ENCODE measurements at places on chromosomes 5 and 9.

GRCh38 chr9:104808035-104808614 lies 44.2 kb downstream of the NIPSNAP3B start:
- DNase-seq, result no peak

DNA sequence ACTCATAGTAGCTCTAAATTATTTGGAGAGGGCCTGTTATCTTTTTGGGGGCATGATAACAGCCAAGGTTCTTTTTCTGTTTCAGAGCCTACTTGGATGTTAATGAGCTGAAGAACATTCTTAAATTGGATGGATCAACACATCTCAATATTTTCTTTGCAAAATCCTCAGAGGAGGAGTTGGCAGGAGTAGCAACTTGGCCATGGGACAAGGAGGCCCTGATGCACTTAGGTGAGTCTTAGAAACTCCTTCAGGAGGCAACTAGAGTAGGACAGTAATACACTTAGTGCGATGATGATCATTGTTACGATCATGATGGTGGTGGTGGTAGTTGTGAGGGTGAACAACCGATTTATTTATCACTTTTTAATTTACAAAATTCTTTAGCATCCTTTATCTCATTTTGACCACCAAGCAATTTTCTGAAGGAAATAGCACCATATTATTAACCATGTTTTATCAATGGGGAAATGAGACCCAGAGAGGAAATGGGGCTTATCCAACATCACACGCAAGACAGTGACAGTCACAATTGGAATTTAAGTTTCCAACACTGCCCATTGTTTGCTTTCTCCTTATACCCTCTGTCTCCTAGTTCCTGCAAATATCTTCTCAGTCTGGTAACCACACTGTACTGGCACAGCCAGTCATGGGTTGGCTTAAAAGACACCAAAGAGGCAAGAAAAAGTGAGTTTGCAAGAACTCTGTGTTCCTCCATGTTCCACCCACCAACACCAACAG lies 54.0 kb downstream of the PAPPA start:
- DNase-seq, result no peak

DNA sequence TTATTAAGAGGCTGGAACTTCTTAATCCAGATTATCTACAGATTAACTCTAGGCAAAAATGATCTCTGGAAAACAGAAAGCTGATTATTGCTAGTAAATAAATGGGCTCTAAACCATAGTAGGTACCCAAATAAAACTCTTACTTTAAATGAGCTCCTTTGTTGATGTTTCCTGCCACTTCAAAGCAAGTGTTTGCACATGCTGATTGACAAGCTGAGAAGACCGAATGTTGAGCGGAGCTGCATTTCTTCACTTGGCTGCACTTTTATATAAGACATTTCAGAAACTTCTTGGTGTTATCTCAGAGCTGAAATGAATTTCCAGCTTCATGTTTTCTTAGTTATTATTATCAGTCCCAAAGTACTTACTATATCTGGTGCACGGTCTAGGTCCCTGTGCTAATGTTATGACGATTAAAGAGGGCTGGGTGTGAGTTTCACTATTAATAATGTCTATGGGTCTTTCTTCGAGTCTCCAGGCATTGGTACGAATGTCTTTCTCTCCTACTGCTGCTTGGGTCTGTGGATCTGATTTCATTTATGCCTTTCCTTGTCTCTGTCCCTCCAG lies 58.6 kb upstream of the CTXN3 start:
- DNase-seq, result no peak

GRCh38 chr9:33135031-33135461 lies 32.1 kb downstream of the B4GALT1 start:
- no peak for DNase-seq

DNA sequence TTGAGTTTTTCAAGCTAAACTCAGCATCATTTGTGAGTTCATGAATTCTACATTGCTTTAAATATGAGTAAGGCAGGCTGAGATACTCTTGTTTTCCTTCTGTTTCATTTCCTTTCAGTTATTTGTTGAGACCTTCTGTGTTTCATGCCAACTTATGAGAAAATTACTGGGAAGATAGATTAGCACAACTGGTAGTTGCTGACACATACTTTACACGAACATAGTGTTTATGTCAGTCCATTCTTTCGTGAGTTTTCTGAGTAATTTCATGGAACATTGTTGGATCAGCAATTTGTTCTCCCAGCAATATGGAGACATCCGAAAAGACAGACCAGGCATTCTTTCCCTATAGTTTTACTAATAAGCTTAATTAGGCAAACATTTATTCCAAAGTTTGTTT lies 102.0 kb upstream of the SMC5 start:
- DNase-seq, result no peak

GRCh38 chr9:72875221-72875620 lies 77.6 kb downstream of the ALDH1A1 start:
- DNase-seq, result no peak

- no peak for DNase-seq
These were observed 8.3 kb upstream of the RNF130 start for GRCh38 chr5:180079702-180080466.

DNA sequence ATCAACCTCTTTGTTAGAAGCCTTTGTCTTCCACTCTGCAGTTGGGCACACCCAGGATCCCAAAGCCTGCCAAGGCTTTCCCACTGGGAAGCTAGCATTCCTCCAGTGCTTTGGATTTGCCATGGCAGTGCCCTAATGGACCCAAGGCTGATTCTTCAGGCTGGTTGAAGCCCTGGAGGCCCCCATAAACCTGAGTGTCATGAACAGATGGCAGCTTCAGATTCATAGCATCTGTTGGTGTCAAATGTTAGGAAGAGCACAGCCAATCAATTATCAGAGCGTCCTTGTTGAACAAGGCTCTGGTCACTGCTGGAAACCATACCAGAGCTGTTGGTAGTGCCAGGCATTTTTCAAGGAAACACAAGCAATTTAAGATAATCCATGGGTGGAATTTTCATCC lies 241.1 kb upstream of the KLF4 start:
- no peak for DNase-seq

DNA sequence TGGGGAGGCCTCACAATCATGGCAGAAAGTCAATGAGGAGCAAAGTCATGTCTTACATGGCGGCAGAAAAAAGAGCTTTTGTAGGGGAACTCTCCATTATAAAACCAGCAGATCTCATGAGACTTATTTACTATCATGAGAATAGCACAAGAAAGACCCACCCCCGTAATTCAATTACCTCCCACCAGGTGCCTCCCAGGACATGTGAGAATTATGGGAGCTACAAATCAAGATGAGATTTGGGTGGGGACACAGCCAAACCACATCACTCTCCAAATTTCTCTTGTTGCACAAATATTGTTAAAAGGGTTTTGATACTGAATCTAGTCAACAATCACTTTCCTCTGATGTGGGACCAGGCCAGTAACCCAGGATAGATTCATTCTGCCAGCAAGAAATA lies 1176.1 kb downstream of the CDH9 start:
- DNase-seq, result no peak

GRCh38 chr9:2157277-2158110 lies 142.3 kb downstream of the SMARCA2 start:
- DNase-seq, result peak; percentile 2

DNA sequence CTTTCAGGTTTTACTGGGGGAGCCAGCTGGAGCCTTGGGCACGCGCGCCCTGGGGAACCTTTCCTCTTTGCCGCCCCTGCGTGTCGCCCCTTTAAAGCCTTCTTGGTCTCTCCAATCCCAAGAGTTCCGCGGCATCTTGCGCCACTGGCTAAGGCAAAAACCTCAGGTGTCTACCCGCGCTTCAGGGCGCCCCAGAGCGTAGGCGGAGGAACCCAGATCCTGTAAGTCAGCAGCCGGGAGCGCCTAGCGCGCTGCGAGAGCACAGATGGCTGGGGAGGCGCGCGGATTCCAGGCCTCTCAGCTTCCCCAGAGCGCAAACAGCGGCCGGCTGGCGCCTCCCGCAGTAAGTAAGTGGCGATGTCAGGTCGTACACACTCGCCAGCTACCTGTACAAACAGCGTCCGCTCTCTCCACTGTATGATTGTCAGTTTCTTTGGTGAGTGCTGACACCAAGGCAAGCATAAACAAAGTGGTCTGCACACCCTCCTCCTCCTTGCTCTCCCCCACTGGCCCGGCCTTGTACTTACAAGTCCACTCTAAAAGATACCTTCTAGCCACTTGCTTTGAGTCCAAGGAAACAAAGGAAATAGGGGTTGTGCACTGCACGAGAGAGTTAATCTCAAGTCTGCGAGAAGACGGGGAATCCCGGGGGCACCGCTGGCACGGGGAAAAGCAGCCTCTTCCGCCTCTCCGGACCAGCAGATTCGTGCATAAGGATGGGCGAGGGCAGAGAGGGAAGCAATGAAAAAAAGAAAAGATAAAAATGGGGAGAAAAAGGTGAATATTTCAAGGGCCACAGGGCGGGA lies 2.9 kb downstream of the HTR1A start:
- no peak for DNase-seq

DNA sequence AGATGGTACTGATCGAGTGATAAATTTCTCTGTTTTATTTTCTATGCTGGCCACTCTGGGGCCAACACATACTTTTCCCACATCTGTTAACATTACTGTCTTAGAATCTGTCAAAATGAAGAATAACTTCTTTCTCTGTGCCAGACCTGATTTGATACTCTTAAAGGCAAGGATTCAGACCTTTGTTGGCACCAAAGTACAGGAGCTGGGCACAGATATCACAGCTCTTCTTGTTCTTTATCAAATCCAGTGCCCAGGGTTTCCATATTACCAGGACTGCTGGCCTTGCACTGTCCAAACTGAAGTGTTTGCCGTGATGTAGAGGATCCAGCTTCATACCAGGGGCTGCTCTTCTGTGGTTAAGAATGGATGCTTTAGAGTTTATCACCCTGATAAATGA lies 20.9 kb downstream of the ZNF474 start:
- DNase-seq, result no peak

GRCh38 chr5:78355561-78355960 lies 4.9 kb upstream of the SCAMP1 start:
- no peak for DNase-seq

DNA sequence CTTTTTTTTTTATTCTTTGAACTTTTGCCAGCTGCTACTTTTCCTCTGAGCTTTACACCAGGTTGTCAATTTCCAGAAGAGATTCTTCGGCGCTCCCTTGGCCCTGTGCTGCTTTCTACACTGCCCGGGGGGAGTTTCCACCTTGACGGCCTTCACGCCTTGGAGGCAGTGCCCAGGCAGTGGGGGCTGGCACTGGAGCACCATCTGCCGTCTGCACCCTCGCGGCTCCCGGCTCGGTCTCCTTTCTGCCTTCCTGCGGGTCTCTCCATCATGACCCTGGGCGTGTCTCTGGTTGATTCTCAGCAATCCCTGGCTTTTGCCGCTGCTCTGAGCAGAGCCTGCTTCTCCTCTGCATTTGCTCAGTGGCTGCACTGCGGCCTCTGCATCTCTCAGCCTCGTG lies 2.9 kb downstream of the SLC6A18 start:
- no peak for DNase-seq
